Femur (tissue), 1 donor: ENCODE measurements at places on chromosomes 7 and 10.

- DNase-seq = no peak
These were observed 10.3 kb downstream of the CLRN3 start for GRCh38 chr10:127882391-127882790.

GRCh38 chr10:93299195-93299594 lies 182.9 kb downstream of the MYOF start:
- DNase-seq = no peak

GRCh38 chr7:7510794-7511193 lies 24.9 kb downstream of the COL28A1 start:
- no peak for DNase-seq

GRCh38 chr10:101939729-101940128 lies 96.1 kb upstream of the KCNIP2 start:
- DNase-seq = no peak

GRCh38 chr7:64882341-64883112 lies 20.5 kb upstream of the ZNF273 start:
- peak; percentile 83 for DNase-seq

DNA sequence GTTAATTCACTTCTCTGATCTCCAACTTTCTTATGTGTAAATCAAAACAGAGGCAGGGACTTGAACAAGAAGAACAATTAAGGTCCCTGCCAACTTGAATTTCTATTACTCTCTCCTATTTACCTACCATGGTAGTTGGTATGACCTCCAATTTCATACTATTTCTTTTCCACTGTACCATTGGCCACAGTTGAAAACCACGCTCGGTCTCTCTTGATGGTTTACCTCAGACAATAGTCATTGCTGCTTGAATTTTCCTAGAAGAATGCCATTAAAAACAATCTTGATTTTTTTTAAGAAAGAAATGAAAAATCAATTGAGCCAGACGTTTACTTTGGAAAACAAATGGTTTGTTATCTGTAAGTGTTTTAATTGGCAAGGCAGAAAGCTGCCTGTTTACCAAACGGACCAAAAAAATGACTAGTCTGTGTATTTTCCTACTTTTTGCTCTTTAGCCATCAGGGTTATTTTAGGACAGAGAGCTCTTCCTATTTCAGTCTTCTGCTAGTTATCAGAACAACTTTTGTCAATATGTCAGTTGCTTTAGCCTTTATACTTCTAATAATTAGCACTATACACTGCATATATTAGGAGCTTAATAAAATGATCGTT lies 157.5 kb upstream of the PLXDC2 start:
- no peak for DNase-seq

GRCh38 chr7:98913612-98914011 lies 35.3 kb downstream of the TRRAP start:
- no peak for DNase-seq

DNA sequence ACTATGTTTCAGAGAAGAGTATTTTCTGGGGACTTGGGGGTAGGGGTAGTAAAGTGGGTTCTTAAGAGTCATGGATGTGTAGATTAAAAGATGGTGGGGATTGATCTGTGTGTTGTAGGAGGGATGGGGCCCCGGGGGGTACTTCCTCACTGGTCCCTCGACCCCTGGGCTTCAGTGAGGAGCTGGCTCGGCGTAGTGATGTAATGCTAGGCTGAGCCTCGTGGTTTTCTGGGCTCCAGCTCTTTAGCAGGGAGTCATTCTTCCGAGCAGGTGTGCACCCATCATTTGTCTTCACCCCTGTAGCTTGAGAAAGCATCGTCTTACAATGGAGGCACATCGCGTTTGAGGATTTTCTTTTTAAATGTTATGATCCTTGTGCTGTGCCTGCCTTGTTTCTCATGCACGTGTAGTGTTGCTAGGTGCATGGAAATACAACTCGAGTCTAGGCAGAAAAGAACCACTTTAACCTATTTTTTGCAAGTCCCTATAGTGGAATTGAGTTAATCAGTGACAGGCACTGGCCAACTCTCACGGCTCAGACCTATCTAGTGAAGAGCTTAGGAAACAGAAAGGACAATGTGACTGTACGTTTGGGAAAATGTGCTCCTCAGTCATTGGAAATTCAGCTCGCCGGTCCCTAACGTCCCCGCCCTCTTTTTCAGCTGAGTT lies 106.1 kb upstream of the BTBD16 start:
- no peak for DNase-seq

GRCh38 chr7:29853789-29854188 lies 47.5 kb downstream of the WIPF3 start:
- DNase-seq = no peak

GRCh38 chr7:31788883-31789680 lies 102.1 kb downstream of the PPP1R17 start:
- no peak for DNase-seq

- no peak for DNase-seq
These were observed 64.9 kb downstream of the PRKG1 start for GRCh38 chr10:51139176-51139575.

- peak; percentile 84 for DNase-seq
These were observed 587 bp upstream of the GRK5 start for GRCh38 chr10:119206603-119207365.

GRCh38 chr10:87878664-87879459 lies 15.4 kb downstream of the PTEN start:
- no peak for DNase-seq

GRCh38 chr10:68666280-68666760 lies 54.7 kb upstream of the CCAR1 start:
- no peak for DNase-seq
